ENCODE measurements at places on chromosomes 2 and 18.

DNA sequence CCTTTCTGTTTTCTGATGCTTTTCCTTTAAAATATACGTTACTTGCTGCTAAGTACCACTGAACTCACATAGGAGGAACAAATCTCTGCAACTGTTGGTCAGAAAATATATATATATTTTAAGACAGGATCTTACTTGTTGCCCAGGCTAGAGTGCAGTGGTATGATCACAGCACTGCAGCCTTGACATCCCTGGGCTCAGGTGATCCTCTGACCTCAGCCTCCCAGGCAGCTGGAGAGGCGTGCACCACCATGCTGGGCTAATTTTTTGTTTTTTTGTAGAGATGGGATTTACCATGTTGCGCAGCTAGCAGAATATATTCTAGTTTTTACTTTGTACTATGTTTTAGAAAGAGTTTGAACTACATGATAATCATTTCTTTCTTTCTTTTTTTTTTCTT, 51.5 kb downstream of the EHBP1 start:
- DNase-seq = no peak

DNA sequence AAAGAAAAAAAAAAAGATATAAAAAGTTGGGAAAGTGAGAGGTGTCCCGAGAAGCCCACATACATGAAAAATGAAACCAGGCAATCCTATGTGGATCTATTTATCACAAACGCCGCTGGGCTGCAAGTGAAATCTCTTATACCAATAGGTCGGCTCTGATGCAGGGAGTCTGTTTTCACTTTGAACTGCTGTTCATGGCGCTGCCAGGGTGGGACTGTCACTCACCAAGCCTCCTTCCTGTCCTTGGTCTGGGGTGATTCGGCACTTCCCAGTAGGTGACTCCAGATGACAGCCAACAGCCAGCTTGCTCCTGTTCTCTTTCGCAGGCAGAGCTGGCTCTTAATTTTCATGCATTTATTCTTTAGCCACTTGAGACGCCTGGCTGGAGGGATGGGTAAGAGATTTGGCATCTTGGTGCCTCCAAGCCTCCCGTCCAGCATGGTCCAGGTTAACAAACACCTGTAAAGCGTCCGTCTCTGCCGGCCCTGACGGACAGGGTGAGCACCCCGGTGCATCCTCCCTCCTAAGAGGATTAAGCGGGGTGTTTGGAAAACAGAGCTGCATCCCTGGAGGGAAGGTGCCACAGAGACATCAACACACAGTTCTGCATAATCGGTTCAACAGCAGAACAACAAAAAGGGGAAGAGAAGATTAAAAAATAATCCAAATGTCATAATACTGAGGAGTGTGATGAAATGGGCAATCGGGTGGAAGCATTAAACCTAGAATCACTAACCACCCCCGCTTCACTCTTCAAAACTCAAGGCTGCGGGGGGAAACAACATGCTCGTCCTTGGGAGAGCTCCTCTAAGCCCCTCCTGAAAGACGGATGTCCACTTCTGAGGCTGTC, 58.7 kb downstream of the STEAP3 start:
- no peak for DNase-seq

- no peak for DNase-seq
Measured at GRCh38 chr2:45929674-45930395, 278.4 kb downstream of the PRKCE start.

GRCh38 chr2:95042472-95043271, 17.2 kb downstream of the MAL start:
- no peak for DNase-seq

DNA sequence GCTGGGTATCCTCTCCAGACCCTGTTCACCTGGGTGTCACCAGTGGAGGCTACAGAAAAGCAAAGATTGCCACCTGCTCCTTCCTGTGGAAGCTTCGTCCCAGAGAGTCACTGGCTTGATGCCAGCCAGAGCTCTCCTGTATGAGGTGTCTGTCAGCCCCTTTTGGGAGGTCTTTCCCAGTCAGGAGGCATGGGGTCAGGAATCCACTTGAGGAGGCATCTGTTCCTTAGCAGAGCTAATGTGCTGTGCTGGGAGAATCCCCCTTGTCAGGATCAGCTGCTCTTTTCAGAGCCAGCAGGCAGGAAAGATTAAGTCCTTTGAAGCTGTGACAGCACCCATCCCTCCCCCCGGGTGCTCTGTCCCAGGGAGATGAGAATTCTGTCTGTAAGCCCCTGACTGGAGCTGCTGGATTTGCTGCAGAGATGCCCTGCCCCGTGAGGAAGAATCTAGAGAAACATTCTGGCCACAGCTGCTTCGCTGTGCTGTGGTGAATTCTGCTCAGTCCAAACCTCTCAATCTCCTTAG, 121.8 kb downstream of the GPR39 start:
- DNase-seq = no peak

All from stimulated activated naive CD8-positive, alpha-beta T cell treated with anti-CD3 and anti-CD28 coated beads, Interleukin-15, amount 100 ng/mL, for 72 hours (primary cell).